ENCODE measurements at places on chromosomes 11 and 22.

- no peak for DNase-seq
These were observed 30.7 kb downstream of the SERPINH1 start for GRCh38 chr11:75592715-75593114.

GRCh38 chr11:74678591-74679512, 52.4 kb downstream of the CHRDL2 start:
- DNase-seq: peak; percentile 22

DNA sequence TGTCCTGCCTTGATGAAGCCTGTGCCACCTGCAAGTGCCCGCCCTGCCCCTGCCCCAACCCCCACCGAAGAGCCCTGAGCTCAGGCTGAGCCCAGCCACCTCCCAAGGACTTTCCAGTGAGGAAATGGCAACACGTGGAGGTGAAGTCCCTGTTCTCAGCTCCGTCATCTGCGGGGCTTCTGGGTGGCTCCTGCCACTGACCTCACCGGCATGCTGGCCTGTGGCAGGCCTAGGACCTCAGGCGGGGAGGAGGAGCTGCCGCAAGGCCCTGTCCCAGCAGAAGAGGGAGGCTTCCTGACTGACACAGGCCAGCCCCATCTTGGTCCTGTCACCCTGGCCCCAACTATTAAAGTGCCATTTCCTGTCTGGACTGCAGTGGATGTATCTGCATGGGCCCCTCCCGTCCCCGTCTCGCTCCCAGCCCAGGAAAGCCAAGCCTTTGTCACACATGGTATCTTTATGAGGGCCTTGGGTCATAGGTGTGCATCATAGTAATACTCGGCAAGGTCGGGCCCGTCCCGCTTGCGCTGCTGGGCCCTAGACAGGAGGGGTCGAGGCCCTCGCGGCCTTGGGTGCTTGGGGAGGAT, 882 bp downstream of the FREY1 start:
- no peak for DNase-seq

DNA sequence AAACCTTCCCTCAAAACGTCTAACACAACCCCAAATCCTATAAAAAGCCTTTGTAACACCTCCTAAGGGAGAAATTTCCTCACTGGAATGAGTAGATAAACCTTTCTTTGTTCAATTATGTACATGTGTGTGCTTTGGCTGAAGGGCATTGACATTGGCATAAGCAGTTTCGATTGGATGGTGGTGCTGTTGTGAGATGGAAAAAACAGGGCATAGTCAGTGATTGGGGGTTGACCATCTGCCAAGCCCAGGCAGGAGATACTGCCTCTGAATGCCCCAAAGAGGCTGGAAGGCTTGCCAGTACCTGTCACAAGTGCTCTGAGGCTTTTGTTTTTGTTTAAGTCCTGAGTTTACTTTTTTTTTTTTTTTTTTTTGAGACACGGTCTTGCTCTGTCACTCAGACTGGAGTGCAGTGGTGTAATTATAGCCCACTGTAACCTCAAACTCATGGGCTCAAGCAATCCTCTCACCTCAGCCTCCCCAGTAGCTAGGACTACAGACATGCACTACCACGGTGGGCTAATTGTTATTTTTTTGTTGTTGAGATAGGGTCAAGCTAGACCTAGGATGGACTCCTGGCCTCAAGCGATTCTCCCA, 1.2 kb upstream of the CCDC117 start:
- no peak for DNase-seq

- DNase-seq: no peak
These were observed 1489.5 kb downstream of the BRD1 start for GRCh38 chr22:48337957-48338792.

- DNase-seq: no peak
These were observed 240.0 kb downstream of the MIAT start for GRCh38 chr22:26897384-26897783.

DNA sequence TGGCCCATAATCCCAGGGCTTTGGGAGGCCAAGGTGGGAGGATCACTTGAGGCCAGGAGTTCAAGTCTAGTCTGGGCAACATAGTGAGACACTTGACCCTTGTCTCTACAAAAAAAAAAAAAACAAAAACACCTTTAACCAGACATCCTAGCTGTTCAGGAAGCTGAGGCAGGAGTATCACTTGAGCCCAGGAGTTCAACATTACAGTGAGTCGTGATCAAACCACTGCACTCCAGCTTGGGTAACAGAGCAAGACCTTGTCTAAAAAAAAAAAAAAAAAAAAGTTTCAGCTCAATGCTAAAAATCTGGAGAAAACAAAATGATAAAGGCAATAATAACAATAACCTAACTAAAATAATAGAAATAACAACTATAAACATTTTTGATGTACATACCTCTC, 22.6 kb upstream of the APLP2 start:
- no peak for DNase-seq

Data from Caco-2 (cell line).